ENCODE measurements at places on chromosomes 5 and 9.

- no peak for DNase-seq
These were observed 3.5 kb downstream of the SURF1 start for GRCh38 chr9:133352635-133353340.

DNA sequence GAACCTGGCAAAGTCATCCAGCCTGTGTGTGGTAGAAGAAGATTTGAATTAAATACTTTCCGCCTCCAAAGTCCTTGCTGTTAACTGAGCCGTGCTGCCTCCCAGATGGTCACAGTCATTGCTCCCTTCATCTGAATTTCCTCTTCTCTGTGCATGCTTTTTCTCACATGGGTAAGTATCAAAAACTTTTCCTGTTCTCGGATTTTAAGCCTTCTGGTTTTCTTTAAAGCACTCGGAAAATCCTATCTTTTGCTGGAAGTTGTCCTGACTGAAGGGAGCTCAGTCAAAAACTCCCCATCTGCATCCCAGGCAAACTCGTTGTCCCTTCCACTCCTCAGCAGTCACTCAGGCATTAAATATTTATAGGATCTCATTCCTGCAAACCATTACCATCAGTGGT, 290.0 kb upstream of the PIK3R1 start:
- DNase-seq, result no peak

- DNase-seq, result no peak
These were observed 27.9 kb downstream of the AMBP start for GRCh38 chr9:114050226-114050568.

GRCh38 chr5:4093236-4093635, 497.6 kb downstream of the IRX1 start:
- no peak for DNase-seq

- DNase-seq, result peak; percentile 61
These were observed 12.5 kb downstream of the OR2S2 start for GRCh38 chr9:35945341-35946018.

GRCh38 chr5:107486489-107486888, 184.2 kb downstream of the EFNA5 start:
- peak; percentile 51 for DNase-seq

DNA sequence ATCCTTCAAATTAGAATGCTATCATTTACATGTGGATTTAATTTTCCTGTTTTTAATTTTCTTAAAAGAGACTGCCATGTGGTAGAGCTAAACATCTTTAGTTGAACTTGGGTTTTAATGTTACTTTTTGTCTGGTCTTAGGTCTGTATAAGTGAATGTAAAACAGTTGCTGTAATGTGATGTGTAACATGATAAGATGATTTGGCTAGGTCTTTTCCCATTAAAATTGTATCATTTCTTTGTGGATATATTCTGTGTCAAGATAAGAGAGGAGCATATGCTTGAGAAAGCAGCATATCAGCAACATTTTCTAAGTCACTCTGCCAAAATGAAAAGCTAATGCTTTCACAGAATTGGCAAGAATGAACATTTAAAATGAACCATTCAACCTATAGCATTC, 18.5 kb downstream of the TMEM167A start:
- no peak for DNase-seq

GRCh38 chr9:34508951-34509350, 13.8 kb downstream of the ENHO start:
- no peak for DNase-seq

- DNase-seq, result no peak
These were observed at the start of gene MAP1B for GRCh38 chr5:72107131-72107900. TSS of gene MAP1B (plus strand) at chr5:72107475. CDS start at chr5:72107532, 57 bp downstream.

- no peak for DNase-seq
These were observed 288.3 kb upstream of the MPDZ start for GRCh38 chr9:13567833-13568232.

DNA sequence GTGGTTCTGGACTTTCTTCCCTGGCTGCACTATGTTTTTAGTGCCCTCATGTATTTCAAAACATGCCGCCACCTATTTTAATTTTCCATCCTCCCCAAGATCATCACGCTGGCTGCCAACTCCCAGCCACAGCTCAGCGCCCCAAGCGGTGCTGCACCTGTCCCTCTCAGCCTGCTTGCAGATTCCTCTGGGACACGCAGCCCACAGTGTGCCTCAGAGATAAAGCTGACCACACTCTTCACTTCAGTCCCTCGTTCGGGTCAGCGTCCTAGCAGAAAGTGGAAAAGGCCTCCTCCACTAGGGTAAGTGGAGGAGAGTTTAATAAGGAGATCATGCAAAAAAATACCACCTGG, 56.2 kb upstream of the CKS2 start:
- DNase-seq, result no peak

DNA sequence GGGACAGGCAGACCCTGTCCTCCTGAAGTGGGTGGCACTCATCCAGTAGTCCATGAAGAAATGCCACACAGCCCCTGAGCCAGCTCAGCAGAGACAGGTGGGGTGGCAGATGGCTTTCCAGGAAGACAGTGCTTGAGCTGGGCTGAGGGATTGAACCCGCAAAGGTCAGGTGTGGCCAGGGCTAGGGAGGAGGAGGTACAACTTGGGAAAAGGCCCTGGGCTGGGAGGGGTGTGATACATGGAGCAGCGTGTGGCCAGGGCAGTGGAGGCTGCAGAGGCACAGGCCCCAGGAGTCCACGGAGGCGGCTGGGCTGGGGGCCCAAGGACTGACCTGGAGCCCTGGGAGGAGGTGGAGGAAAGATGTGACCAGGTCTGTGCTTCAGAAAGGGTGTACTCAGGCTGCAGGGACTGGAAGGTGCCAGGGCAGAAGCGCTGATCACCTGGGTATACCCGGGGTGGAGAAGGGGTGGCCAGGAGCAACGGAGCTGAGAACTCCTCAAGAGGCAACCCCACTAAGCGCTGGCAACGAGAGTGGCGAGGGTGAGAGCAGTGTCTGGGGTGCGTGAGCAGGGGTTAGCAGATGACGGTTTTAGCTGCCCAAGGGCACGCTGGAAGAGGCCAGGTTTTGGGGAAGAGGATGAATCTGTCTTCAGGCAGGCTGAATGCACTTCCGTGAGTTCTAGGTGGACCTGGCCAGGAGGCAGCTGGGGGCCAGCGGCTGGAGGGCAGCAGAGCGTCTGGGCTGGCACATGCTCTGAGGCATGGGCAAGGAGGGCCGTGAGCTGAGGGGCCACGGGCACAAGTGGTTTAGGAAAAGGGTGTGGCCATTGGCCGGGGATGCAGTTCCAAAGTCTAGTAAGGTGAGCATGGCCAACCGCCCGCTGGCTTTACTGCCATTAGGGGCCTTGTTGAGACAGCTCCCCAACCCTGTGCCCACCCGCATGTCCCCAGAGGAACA, 3.9 kb upstream of the RABL6 start:
- DNase-seq, result no peak

GRCh38 chr9:30796764-30797163, 1587.7 kb upstream of the ACO1 start:
- no peak for DNase-seq

DNA sequence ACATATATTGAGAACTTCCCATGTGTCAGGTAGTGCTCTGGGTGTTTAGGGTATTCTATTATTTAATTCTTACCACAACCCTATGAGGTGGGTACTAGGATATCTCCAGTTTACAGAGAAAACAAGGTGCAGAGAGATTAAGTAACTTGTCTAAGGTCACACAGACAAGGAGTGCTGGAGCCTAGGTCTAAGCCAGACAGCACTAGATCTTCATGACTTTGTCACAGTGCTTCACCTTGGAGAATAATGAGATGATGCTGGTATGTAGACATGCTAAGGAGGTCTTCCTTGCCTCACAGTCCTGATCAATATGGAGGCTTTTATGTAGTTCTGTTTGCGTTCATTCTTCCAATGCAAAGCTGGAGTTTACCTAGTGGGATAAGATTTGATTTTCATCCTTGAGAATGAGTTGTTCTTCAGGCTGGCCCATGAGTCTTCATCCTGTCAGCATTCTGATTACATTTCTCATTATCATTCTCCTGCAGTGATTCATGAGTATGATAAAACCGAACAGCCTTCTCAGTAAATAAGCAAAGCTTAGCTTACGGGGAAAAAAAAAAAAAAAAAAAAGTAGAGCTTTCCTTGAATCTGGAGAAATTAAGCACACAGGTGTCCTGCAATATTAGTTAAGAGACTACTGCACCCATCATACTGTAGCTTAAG, 176.3 kb downstream of the C9orf152 start:
- no peak for DNase-seq

DNA sequence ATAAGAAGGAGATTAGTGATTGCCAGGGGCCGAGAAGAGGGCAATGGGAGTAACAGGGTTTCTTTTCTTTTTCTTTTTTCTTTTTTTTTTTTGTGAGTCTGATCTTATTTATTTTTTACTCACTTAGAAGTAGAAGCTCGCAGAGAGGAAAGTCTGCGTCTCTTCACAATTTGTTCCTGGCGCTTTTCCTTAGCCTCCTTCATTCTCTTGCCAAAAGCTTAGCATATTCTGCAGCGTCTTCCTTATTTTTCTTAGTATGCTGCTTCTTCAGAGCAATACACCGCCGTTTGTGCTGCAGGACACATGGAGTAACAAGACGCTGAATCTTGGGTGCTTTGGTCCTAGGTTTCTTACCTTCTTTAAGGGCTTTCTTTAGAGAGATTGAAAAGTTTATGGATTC, 30.3 kb upstream of the DENND4C start:
- DNase-seq, result no peak

GRCh38 chr5:158385982-158386381, 527.0 kb upstream of the CLINT1 start:
- DNase-seq, result no peak

GRCh38 chr5:67465537-67466207, 269.1 kb upstream of the CD180 start:
- no peak for DNase-seq

DNA sequence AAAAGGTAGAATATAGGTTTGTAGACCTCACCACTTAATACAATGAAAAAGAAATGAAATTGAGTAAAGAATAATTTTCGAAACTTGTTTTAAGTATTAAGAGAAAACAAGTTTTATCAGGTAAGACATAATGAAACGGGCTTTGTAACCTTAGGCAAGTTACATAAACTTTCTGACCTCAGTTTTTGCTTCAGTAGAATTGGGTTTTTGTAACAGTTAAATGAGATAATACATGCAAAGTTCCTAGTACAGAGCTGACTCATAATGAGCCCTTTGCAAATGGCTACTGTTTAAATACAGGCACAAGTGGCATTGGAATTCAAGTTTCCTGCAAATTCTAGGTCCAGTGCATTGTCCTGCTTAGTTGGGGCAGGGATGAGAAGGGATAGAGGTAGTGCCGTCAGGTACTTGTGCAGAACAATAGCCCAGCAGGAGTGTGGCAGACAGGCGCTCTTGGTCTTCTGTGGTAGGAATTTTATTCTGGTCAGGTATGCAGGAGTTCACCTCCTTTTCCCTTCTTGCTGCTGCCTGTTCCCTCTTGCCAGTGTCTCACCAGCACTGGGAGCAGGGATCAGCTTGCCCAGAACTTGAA, 203.8 kb downstream of the PBX3 start:
- DNase-seq, result no peak

DNA sequence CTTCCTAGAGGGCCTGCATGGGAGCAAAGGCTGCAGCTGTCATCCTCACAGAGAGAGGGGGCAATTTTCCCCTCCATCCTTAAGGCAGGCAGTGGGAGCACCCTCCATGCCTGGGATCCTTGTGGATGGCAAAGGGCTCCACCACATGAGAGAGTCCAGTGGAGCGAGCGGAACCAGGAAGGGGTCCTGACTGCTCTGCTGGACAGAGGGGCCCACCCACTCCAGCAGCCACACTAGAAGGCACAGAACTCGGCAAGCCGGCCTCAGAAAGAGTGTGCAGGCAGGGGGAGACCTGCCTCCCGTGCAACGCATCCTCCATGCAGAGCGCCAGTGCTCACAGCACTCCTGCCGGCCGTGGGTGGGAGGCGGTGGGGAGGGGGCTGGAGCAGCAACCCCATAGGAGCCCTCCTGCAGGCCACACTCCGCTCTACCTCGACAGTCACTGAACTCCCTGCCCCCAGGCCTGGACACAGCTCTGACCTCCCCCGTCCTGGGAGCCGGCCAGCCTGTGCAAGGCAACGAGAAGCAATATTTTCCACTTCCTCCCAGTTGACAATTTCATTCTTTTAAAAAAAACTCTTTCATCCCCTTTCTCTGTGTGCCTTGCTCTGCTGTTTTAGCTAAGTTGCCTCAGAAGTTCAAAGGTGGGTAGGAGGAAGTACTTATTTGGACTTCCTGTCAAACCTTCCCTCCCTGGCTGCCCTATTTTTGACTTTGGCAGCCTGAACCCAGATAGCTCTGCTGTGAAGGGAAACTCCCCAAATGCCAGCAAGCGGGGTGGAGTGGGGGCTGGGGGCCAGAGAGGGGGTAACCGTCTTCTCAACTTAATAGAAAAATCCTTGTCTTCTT, 5.3 kb upstream of the LCP2 start:
- peak; percentile 97 for DNase-seq
